ENCODE measurements at places on chromosomes 16 and 17.
A peak's percentile ranks its signal among the peaks of the same experiment; 100 is the strongest.

GRCh38 chr16:53061256-53061655 is 6.5 kb downstream of the CHD9 start:
- DNase-seq: no peak

DNA sequence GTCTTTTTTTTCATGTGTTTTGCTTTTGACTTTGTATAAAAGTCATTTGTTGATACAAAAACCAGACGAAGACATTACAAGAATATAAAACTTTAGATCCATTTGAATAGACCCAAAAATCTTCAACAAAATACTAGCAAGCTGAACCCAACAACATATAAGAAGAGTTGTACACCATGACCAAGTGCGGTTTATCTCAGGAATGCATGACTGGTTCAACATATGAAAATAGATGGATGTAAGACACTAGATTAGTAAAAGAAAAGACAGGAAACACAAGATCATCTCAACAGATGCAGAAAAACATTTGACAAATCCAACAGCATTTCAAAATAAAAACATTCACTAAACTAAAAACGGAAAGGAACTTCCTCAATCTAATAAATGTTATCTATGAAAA is 69.0 kb downstream of the TBC1D16 start:
- no peak for DNase-seq

DNA sequence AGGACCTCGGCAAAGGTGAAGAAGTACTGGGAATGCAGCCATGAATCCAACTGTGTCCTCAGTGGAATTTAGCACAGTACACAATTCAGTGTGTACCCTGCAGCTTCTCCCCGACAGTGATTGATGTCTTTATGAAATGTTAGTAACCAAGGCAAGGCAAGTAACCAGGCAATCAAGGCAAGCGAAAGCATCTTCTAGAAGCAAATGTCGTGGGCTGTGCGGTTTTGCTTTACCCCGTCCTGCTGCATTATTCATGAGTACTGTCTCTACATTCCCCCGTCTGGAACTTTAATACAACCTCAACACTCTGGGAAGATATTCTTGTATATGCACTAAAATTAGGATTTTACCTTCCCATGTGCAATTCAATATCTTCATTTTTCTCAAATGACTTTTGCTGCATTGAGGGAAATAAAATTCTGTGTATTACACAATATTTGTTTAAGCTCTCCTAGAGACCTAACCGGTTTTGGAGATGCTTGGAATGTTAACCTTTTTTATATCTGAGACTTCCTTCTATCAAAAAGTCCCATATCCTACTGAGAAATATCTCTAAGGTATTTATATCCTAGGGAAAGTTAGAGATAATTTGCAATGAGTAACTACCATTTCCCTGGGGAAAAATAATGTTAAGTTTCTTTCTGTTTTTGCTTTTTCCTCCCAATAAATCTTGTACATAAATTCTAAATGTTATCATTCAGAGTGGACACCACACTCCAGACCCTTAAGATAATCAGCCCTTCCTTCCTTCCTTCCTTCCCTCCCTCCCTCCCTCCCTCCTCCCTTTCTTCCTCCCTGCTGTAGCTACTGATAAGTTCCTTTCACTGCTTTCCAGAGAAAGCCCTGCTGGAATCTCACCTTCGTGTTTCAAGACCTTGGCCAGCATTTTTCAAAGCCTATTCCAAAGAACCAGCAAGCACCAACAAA is 51.9 kb upstream of the ADORA2B start:
- DNase-seq: no peak

GRCh38 chr16:86638642-86639041 is 60.3 kb downstream of the FOXL1 start:
- DNase-seq: no peak

GRCh38 chr16:88062341-88063210 is 111.3 kb downstream of the BANP start:
- no peak for DNase-seq

DNA sequence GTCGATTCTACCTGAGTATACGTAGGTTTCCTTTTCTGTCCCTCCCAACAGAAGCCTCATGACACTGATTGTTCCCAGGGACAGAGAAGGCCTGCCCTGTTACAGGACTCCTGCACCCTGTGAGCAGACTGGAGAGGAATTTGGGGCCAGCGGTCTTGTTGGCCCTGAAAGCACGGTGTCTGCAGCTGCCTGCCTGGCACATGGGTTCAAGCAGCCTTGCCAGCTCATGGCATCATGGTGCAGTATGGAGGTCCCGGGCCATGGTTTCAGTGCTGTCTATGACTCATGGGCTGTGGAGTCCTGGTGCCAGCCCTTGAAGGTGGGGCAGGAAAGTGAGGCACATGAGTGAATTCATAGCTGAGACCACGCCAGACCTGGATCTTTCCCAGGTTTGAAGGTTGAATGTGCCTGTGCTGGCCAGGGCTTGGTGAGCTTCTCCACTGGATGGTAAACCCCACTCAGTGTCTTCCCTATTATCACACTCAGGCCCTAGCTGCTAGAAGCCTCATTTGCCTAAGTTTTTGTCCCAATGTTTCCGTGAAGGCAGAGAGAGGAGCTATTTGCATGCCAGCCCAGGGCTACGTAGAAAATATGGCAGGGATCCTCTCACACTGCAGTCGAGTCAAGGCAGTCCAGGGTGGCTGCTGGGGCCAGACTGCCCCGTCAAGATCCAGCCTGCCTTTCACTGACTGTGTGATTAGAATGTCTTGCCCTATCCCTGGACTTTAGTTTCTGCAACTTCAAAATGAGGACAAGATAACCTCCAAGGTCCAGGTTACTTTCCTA is 277.2 kb upstream of the CCL2 start:
- DNase-seq: no peak

GRCh38 chr17:28693869-28694268 is 17.8 kb downstream of the PROCA1 start:
- DNase-seq: no peak

- DNase-seq: no peak
Observed at GRCh38 chr17:69284646-69285045, 42.3 kb downstream of the ABCA5 start.

DNA sequence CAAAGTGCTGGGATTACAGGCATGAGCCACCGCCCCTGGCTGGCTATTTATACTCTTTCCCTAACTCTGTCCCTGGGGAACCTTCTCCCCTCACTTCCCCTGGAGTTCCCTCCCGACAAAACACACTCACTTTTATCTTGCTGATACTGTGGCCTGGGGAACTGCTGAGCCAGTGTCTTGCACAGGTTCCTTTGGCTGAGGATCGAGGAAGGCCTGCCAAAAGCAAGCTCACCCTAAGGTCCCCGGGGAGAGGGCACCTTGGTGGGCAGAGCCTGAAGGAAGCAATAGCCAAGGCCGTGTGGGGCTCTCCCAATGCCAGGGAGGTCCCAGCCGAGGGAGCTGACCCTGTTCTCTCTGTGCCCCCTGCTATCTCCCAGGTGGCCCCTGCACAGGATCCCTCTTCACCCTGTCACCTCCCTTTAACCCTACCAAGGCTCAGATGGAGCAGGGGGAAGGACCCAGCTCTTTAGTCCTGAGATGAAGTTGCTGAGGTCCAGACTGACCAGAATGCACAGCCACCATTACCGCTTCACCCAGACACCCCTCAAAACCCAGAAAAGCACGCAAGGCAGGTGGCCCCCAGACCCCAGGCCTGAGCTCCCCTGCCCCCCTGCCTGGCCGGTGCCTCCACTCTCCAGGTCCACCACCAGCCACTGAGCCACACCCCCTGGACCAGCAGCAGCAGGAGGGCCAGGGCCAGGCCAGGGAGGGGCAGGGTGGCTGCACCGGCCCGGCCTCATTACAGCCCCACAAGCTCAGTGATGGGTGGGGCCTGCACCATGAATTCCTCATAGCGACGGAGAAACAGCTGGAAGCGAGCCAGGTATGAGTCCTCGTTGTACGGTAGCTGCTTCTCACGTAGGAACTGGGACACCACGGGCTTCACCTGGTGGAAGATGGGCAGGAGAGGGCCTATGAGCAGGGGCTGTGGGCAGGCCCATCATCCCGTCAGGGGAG is 5.1 kb upstream of the FDXR start:
- DNase-seq: no peak

GRCh38 chr16:10976634-10977033 is 32.3 kb downstream of the CLEC16A start:
- no peak for DNase-seq

DNA sequence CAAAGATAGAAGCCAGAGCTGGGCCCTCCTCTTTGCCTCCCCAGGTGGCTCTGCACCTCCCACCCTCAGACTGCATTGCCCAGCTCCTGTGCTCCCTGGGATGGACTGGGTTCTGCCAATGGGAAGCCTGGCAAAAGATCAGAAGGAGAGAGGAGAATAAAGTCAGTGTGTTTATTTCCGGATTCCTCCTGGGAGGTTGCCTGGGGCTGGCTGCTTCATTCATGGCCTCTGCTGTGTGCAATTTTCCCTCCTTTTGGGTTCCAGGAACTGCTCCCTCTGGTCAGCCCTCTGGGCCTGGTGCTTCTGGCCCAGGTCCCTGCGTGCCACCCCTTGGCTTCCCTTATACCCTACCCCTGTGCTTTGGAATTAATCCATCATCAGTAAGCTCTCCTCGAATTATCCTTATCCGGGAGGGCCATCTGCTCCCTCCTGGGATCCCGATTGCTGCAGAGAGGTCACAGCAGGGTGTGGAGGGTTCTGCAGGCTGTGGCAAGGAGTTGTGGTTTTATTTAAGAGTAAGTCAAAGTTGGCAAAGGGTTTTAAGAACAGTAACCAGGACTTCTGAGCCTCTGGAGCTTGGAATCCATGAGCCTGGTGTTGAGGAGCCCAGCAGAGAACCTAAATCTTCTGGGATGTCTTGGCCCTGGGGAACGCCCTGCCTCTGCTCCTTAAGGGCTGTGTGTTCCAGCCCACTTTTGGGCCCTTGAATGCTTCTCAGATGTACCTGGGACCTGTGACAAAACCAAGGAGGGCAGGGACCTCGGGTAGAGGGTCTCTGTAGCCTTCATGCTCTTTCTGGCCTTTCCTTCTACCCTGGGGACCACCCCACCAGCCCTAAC is 8.2 kb upstream of the MMP2 start:
- no peak for DNase-seq

DNA sequence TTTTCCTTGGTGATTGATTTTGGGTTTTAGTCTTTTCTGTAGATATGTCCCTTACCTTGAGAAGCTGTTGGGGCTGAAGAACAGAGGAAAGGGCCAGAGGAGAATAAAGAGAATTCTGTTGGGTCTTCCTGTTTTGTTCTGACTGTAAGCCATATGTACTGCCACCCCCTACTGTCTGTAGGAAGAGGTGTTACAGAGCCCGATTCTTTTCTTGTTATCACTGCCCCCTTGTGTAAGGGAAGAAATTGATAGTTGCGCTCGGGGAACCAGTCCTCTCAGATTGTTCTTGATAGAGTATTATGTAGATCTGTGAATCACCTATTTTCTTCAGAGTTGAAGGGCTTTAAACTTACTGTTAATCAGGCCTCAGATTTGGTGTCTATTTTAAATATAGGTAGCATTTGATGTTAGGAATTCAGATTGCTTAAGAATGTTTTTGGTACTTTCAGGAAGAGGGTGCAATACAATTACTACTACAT is 2.4 kb downstream of the TANC2 start:
- DNase-seq: peak; percentile 39

DNA sequence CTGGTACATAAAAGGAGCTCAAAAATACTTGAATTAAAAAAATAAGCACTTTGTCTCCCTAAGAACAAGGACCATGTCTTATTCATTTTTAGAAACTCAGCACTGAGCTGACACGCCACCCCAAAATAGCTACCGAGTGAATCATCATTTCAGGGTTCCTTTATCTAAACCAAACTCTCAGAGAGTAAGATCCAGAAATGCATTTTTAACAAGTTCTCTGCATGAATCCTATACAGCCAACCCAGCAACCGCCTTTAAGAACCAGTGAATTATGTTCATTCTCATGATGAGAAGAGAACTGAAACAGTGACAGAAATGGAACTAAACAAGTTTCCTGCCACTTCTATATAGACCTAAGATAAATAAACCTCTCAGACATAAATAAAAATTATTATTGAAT is 8.7 kb downstream of the C16orf87 start:
- DNase-seq: no peak

- DNase-seq: peak; percentile 36
Observed at GRCh38 chr17:42111871-42112551, 503 bp downstream of the DHX58 start.

GRCh38 chr16:11354733-11355574 is 9.7 kb downstream of the RMI2 start:
- DNase-seq: peak; percentile 39

- no peak for DNase-seq
Observed at GRCh38 chr16:89921702-89922476, 1.3 kb upstream of the TUBB3 start.

DNA sequence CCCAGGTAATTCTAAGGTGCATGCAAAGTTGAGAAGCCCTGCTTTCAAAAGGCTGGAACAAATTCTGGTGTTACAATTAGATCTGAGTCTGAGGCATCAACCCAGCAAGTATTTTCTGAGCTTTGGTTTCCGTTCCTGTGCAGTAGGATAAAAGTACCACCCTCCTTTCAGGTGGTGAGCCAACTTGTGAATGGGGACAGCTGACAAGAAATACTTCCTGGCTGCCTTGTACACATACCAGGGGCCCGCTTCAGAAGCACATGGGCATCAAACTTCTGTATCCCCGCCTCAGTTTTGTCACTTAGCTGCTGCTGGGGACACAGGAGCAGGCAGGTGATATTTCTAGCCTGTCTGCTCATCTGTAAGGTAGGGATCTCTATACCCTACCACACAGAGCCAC is 252.2 kb downstream of the CPPED1 start:
- peak; percentile 12 for DNase-seq

GRCh38 chr17:49898366-49899190 is 50.7 kb upstream of the TAC4 start:
- DNase-seq: no peak

- DNase-seq: no peak
Observed at GRCh38 chr16:5461141-5461540, 363.5 kb upstream of the EEF2KMT start.

- DNase-seq: no peak
Observed at GRCh38 chr16:53121661-53122060, 66.9 kb downstream of the CHD9 start.

DNA sequence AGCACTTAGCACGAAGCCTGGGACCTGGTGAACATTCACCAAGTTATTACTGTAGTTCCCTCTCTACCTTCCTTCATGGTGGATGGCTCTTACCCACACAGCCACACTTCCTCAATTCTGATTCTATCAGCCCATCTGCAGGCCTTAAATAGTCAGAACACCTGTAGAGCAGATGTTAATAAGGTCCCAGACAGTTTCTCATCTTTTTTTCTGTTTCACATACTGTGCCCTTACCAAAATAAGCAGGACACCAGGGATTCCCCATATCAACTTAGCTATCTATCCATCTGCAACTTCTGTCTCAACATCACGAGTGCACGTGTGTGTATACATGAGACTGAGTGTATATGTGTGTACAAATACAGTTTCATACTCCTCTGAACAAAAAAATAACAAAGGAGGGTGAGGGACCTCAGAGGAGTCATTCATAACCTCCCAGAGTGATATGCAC is 2.8 kb downstream of the RECQL5 start:
- DNase-seq: no peak

- DNase-seq: no peak
Observed at GRCh38 chr16:75555213-75555706, 792 bp downstream of the TMEM231 start.

GRCh38 chr17:78448356-78448993 is 70.0 kb downstream of the PGS1 start:
- no peak for DNase-seq
